Esophagus muscularis mucosa (tissue), 4 donors: ENCODE measurements at places on chromosomes 3 and 15. TPM values are rescaled to one million over a fixed set of nuclear protein-coding genes. Genes with fewer than 3 reads are reported as not detected.

GRCh38 chr15:82646250-82647044 lies 716 bp downstream of the CPEB1 start:
- DNase-seq: no peak

DNA sequence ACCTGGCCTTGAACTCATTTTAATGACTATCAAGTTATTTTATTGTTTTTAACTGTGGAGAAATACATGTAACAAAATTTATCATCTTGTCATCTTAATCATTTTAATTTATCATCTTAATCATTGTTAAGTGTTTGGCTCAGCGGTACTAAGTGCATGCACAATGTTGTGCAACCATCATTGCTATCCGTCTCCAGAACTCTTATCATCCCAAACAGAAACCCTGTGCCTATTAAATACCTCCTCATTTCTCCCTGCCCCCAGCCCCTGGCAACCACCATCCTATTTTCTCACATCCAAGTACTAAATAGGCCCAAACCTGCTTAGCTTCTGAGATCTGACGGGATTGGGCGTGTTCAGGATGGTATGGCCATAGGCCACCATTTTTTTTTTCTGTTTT lies 51.5 kb upstream of the UBP1 start:
- DNase-seq: no peak

- no peak for DNase-seq
Measured at GRCh38 chr3:153023896-153024295, 138.1 kb upstream of the RAP2B start.

Gene ECE2
- 0.45 TPM for total RNA-seq

Gene C3orf62
- total RNA-seq: 6.2 TPM

Gene IFT80
- total RNA-seq: 9.8 TPM

Gene GOLGA6L10
- 0.33 TPM for total RNA-seq

Gene NDN
- 40.7 TPM for total RNA-seq
